Activated T-cell treated with anti-CD3 and anti-CD28 coated beads, Interleukin-2, amount 50 U/mL, for 1 hour (primary cell): ENCODE measurements at places on chromosomes 16 and 17.

DNA sequence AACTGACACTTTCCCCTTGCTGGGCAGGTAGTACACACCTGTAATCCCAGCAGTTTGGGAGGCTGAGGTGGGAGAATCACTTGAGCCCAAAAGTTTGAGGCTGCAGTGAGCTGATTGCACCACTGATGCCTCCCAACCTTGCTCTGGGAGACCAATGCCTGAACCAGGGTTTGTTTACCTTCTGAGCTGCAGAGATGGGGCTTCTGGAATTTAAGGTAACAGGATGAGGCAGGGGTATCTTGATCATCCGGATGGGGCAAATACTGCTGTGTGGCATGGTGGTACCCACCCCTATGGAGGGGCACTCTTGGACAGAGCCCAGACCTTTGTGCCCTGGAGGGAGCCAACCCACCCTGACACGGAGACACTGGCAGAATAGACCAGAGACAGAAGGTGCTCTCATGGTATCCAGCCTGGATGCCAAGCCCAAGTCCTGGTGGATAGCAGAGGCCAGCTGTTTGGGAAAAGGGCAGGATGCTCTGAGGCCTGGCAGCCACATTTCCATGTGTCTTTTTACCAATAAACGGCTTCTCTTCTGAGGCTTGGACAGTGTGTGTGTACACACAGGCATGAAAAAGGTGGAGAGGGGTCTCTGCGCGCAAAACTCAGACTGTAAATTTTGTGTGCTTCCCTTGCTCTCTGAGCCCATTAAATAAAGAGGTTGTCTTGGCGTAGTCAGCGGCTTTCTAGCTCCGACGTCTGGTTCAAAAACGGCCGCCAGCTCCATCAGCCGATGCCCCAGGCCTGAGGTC is 4.4 kb downstream of the ZNF48 start:
- no peak for DNase-seq

DNA sequence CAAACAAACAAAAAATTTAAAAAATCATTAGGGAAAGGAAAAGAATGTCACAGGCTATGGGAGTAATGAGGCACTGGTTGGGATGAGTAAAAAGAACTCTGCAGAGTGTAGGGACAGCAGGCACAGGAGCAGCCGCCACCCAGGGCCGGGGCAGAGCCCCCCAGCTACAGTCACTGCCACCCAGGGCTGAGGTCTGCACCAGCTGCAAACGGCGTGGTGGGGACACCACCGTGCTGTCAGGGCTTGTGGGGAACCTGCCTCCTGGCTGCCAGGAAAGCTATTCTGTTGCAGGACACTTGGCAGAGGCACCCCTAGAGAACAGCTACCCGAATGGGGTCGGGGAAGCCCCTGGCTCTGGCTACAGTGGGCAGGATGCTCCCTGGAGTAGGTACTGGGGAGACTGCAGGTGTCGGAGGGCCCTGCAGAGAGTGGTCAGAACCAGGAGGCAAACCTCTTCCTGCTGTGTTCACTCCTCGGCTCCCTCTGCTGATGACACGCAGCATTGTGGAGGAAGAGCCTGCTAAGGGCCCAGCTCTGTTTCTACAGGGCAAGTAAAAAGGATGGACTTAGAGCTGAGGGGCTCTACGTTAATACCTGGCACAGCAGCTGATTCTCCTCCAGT is 32.3 kb upstream of the CAPN15 start:
- DNase-seq = no peak

- DNase-seq = no peak
Measured at GRCh38 chr17:36667922-36668321, 66.5 kb downstream of the MRM1 start.

DNA sequence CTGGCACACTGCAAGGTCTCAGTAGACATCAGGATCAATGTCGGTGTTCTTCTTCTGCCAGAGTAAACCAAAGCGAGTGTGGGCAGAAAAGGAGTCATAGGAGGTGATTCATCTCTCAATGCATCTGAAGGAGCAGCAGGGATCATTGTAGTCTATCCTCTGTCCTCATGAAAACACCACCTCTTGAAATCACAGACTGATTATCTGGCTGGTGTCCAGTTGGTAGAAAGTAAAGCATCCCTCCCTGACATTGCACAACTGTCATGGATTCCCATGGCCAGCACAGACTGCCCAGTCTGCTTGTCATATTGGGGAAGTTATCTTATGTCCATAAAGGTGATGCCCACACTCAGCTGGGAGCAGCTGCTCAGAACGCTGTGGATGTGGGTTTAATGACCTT is 74.1 kb downstream of the ABCC12 start:
- DNase-seq = no peak

DNA sequence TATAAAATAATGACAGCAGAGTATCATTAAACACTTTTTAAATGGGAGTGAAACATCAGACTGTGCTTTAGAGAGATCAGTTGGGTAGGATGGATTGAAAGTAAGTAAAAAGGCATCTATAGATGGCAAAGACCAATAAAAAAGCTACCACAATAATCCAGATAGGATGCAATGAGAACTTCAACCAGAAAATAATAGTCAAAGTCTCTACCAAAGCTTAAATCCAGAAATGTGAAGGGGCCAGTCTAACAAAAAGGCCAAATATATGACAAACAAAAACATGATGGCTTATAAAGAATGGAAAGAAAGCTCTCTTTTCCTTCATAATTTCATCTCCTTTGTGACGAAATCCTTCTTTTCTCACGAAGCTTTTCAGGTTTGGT is 12.3 kb downstream of the KANSL1 start:
- no peak for DNase-seq

DNA sequence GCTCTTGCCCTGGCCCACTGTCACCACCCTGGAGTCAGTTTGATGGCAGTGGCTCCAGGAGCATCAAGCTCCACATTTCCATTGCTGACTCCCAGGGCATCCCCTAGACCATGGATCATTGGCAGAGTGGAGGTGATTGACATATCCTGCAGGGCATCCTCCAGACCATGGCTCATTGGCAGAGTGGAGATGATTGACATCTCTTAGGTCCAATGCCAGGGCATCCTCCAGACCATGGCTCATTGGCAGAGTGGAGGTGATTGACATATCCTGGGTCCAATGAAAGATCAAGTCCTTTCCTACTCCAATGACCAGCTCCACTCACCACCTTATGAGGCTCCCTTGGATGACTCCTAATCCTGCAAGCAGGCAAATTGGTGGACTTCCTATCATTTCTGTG is 174.3 kb upstream of the NLRP1 start:
- DNase-seq = no peak

DNA sequence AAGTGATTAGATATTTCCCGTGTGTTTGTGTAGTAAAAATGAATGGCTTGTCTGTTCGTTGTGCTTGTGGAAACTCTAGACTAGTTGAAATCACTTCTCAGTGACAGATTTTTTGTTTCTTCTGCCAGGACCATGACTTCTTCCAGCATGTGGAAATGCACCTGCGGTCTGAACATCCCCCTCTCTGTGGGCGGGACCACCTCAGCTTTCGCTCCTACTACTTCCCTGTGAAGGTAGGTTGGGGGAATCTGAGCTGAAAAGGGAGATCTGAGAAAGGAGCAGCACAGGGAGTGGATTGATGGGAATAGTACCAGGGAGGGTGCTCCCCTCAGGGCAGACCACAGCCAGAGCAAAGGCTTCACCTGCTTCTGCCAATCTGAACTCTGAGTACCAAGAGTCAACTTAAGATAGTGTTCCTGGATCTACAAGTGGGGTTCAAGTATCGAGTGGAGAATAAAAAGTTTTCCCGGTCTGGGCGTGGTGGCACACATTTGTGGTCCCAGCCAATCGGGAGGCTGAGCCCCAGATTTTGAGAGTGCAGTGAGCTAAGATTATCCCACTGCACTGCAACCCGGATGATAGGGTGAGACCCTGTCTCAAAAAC is 47.5 kb downstream of the SF3B3 start:
- DNase-seq = no peak

GRCh38 chr16:73615071-73615940 is 567.4 kb upstream of the ZFHX3 start:
- no peak for DNase-seq

GRCh38 chr16:1425616-1426370 is 5.1 kb upstream of the PERCC1 start:
- no peak for DNase-seq

DNA sequence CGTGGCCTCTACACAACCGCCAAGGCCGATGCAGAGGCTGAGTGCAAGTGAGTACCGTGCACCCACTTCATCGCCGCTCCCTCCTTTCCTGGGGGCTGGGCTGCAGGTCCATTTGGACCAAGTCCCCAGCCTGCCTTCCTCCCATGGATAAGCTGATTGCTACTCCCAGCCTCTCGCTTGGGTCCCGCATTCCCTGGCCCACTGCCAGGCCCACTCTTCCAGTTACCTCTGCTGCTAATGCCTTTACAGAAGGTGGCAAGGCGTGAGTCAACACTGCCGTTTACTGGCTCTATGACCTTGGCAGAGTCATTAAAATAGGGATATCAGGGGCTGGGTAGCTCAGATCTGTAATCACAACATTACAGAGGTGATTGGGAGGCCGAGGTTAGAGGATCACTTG is 11.2 kb downstream of the SULT1A2 start:
- DNase-seq = no peak

DNA sequence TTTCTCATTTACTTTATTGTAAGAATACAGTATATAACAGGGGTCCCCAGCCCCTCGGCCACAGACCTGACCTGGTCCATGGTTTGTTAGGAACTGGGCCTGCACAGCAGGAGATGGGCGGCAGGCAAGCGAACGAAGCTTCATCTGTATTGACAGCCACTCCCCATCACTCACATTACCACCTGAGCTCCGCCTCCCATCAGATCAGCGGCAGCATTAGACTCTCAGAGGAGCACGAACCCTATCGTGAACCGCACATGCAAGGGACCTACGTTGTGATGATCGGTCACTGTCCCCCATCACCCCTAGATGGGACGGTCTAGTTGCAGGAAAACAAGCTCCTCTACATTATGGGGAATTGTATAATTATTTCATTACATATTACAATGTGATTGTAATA is 410.6 kb downstream of the SLC39A11 start:
- DNase-seq = no peak

- no peak for DNase-seq
Measured at GRCh38 chr16:30060346-30060745, 5.2 kb upstream of the ALDOA start.

DNA sequence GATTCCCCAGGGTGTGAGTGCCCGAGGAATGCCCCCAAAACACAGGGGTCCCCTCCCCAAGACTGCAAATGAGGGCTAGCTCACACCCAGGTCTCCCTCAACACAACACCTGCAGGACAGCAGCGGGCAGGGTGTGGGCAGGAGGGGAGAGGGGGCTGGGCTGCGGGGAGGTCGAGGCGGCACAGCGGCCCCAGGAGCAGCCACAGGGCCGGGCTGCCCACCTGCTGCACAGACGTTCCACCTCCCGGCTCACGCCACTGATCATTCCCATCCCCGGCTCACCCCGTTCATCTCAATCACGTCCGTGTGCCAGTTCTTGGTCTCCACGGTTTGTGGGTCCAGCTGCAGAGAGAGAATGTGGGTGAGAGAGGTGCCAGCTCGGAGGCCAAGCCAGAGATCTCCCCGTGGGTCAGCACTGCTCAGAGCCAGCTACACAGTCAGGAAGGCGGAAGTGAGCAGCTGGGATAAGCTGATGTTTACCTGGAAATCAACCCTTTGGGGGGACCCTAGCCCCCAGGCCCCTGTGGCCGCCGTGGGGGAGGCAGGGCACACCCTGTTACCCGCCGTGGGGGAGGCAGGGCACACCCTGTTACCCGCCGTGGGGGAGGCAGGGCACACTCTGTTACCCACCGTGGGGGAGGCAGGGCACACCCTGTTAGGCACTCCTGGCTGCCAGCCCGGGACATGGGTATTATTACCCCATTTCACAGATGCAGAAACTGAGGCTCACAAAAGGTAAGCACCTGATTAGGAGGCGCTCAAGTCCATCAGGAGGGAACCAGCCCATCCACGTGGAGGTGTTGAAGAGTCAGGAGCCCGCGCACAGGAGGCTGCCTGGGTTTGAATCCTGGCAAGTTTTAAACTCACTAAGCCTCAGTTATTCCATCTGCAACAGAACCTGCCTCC is 16.1 kb downstream of the TIMM22 start:
- no peak for DNase-seq

DNA sequence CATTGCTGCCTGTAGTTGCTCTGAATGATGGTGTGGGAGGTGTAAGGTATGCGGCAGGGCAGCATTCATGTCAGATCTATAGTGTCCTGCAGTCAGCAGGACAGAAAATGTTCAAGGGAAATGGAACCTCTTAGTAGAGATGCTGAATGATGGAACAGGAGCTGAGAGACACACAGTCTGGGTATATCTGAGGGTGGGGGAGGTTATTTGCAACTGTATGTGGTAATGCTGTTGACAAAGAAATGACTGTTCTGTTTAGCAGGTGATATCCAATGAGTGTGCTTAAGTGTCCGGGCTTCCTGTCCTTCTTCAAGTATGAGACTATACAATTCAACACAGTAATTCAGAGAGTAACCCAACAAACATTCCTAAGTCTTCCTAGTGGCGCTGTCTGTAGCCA is 46.6 kb downstream of the STH start:
- DNase-seq = no peak

- no peak for DNase-seq
Measured at GRCh38 chr16:52549011-52549692, 2.2 kb upstream of the TOX3 start.

DNA sequence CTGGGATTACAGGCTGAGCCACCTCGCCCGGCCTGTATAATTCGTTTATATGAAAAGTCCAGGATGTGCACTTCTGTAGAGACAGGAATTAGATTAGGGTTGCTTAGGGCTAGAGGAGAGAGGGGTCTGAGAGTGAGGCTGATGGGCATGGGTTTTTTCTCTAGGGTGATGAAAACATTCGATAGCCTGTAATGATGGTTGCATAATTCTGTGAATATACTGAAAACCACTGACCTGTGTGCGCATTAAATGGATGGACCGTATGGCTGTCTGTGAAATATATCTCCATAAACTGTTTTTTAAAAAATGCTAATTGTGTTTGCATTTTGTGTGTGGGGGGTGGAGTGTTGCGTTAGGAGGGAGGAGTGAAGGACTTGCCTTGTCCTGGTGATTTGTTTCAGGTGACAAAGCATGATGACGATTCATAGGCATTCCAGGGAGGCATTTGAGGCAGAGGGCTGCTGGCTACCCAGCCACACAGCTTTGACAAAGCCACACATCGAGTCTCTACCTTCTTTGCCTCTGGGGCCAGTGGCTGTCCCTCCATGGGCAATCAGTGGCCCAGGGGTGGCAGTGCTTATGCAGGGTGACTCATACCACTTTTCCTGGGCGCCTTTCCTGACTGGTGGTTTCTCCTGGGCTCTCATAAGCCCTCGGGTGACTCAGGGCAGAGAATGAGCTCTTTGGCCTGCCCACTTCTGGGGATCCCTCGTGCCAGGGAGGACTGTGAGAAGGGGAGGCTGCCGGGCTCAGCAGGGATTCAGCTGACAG is 148.5 kb upstream of the WSCD1 start:
- DNase-seq = no peak
